ENCODE measurements at places on chromosomes 12 and 14. TPM values are rescaled to one million over a fixed set of nuclear protein-coding genes. Genes with fewer than 3 reads are reported as not detected.

The TRAFD1 gene
- polyA plus RNA-seq, result 5.0 TPM

- no peak for DNase-seq
Observed at GRCh38 chr14:99679543-99679942, 4.6 kb upstream of the CYP46A1 start.

GRCh38 chr12:103944964-103945363 is 14.8 kb downstream of the HSP90B1 start:
- no peak for DNase-seq

The WNT1 gene
- not detected for polyA plus RNA-seq

The DTX3 gene
- polyA plus RNA-seq, result 4.4 TPM

GRCh38 chr12:69423037-69423905 is 46.9 kb upstream of the FRS2 start:
- DNase-seq, result no peak

DNA sequence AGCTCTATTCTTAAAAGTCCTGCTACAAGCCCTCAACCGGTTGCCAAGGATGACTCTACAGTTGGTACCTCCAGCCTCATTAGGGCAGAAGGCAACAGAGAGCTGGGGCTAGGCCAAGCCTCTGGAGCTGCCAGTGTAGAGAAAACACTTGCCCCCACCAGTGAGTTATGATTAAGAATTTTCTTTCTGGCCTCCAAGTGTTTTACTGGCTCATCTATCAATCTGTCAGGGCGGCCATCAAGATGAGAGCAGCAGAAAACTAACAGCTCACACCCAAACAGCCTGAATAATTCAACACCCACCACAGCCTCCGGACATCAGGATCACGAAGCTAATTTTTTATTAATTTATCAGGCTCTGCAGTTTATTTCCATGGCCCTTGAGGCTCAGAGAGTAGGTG is 40.7 kb upstream of the CMKLR1 start:
- no peak for DNase-seq

The TPH2 gene
- polyA plus RNA-seq, result not detected

The OTUB2 gene
- 0.04 TPM for polyA plus RNA-seq

- no peak for DNase-seq
Observed at GRCh38 chr12:94207849-94208621, 59.7 kb downstream of the PLXNC1 start.

GRCh38 chr12:116142936-116143898 is 134.3 kb downstream of the MED13L start:
- no peak for DNase-seq

The OVCH1 gene
- 0.19 TPM for polyA plus RNA-seq

DNA sequence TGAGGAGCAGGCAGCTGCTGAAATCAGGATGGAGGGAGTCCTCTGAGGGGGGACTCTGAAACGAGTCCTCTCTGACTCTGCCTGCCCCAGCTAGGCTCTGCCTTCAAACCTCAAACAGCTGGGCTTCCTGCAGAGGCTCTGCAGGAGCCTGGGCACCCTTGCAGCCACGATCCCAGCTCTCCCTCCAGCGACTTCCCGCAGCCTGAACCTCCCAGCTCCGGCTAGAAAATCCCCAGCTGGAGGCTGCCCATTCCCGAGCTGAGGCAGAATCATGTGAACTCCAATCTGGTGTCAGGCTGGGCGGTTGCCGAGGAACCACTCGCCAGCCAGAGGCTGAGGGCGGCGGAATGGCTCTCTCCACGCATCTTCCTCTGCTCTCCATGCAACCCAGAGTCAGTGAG is at the start of gene GPR68:
Gene GPR68, minus strand, starts transcription at position 204 of the 401 bp plus-strand sequence. CDS start 9,654 bp downstream, outside the sequence.
- DNase-seq, result no peak

DNA sequence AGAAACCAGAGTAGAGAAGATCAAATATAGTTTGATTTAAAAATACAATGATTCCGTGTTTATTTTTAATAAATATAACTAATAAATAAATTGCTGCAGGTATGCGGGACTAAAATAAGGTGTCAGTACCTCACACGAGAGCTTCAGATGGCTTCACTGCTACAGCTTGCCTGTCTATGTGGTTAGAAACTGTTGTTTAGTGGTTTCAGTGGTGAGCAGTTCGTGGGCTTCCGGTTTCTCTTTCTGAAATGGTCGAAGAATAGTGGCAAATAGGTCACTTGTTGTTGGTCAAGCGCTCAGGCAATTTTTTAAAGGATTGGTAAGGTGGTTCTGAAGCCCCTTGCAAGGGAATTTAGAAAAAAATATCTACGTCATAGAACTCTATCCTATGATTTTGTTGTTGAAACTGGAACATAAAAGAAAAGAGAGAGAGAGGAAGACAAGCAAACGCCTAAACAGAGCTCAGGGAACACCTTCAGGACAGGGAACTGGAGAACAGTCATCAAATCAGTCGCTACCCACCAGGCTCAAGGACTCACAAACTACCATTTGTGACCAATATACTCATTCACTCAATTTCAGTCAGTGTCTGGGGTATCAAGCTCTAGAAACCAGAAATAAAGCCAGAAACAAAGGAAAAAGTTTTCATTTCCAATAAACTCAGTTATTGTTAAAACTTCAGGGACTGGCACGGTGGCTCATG is 31.3 kb downstream of the GABARAPL1 start:
- no peak for DNase-seq

The HSPA2 gene
- polyA plus RNA-seq, result 33.8 TPM

DNA sequence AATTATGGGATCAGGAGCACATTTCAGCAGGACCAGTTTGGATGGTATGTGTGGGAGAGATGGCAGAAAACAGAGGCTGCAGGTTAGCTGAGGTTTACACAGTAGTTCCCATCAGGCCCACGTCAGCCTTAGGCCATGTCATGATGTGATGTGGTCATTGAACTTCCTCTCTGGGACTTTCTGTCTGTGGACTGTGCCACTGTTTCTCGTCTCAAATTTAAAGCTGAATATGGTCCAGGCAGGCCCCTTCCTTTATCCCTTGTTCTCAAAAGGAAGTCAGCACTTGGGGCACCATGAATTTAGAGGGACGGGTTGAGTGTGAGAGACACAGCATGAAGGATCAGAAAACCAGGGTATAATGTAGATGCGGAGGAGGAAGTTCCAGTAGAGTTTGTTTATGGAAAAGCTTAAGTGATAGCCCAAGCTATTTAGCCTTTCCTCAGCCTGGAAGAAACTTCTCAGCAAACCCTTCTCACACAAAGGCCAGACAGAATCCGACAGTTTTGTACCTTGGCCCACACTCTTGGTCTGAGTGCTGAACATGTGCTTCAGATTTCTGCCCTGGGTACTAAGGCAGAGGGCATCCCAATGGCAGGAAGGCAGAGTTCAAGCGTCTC is 3.6 kb upstream of the IGFBP6 start:
- no peak for DNase-seq

The KRT79 gene
- polyA plus RNA-seq, result 0.05 TPM

The B3GNT4 gene
- 1.3 TPM for polyA plus RNA-seq

DNA sequence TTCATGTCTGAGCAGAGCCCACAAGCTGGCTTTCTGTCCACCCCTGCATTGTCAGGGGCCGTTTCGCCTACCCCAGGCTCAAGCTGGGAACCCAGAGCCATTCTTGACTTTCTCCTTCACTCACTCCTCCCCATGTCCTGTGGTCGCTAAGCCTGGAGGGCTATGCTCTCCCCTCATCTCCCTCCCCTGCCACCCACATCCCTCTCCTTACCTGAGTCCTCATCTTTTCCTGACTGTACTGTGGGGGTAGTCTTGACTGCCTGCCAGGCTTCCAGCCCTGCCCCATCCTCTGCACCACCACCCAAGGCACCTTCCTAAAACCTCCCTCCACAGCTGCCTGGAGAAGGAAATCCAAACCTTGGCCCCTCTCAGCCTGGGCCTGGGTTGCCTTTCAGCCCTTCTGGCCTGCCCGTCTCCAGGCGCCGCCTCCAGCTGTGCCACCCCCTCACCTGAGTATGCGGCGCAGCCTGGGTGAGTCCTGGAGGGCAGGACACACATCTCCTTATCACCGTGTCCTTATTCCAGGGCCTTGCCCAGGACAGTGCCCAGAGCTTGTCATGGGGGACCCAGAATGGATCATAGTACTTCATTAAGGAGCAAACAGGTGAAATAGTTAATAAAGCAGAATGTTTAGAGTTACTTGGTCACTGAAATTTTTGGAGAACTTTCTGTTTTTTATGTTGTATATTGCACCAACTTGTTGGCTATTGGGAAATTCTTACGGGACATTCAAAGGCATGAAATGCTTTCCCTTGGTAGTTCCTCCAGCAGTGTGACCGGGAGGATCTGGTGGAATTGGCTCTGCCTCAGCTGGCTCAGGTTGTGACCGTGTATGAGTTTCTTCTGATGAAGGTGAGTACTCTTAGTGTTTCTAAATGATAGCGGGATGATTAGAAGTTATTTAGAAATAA is 14.5 kb downstream of the ZNF839 start:
- no peak for DNase-seq

The PTGDR gene
- polyA plus RNA-seq, result 0.11 TPM

The NEUROD4 gene
- polyA plus RNA-seq, result not detected

The IRAK3 gene
- polyA plus RNA-seq, result 0.97 TPM

The OR4M1 gene
- polyA plus RNA-seq, result not detected

DNA sequence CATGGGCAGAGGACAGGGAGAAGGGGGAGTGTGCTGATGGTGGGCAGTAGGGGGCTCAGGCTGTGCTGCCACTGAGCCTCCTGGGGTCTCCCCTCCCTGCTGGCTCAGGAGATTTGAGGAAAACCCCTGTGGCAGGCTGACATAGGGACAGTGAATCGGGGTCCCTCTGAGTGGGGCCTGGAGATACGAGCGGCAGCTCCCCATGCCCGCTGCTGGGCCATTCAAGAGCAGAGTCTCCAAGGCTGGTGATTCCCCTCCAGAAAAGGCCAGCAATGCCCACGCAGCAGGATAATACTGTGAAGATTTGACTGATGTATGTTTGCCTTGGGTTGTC is 288.7 kb upstream of the SFSWAP start:
- DNase-seq, result no peak

- no peak for DNase-seq
Observed at GRCh38 chr12:74891083-74891668, 318.5 kb downstream of the KCNC2 start.

DNA sequence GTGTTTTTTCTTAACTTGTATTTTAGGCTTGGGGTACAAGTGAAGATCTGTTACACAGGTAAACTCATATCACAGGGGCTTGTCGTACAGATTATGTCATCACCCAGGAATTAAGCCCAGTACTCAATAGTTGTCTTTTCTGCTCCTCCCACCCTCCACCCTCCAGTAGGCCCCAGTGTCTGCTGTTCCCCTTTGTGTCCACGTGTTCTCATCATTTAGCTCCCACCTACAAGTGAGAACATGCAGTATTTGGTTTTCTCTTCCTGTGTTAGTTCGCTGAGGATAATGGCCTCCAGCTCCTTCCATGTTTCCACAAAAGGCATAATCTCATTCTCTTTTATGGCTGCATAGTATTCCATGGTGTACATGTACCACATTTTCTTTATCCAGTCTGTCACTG is 166.7 kb downstream of the RIMBP2 start:
- DNase-seq, result no peak

DNA sequence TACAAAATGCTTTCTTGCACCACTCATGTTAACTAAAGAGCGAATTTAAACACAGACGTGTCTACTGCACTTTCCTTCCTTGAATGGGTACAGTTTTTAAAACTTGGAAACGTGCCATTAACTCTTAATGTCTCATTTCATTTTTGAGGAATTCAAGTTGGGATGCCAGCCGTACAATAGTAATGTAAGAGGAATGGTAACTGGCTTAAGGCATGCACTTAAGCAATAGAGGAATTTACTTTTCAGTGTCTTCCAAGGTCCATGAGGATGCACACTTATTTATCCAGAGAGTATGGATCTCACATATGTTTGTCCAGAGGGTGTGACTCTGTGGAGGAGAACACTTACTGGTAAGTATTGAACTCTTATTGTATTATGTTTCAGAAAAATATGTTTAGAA is 52.9 kb downstream of the PPP4R4 start:
- DNase-seq, result no peak

- DNase-seq, result no peak
Observed at GRCh38 chr14:105525861-105526775, at the start of gene TMEM121. TMEM121 (plus strand) TSS chr14:105526583; CDS start chr14:105528835, 2,252 bp downstream.

DNA sequence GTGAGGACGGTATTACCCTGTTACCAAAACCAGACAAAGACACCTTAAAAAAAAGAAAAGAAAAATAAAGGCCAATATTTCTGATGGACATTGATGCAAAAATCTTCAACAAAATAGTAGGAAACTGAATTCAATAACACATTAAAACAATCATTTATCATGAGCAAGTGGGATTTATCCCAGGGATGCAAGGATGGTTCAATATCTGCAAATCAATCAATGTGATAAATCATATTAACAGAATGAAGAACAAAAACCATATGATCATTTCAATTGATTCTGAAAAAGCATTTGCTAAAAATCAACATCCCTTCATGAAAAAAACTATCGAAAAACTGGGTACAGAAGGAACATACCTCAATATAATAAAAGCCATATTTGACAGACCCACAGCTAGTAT is 32.3 kb upstream of the ATP2B1 start:
- no peak for DNase-seq

DNA sequence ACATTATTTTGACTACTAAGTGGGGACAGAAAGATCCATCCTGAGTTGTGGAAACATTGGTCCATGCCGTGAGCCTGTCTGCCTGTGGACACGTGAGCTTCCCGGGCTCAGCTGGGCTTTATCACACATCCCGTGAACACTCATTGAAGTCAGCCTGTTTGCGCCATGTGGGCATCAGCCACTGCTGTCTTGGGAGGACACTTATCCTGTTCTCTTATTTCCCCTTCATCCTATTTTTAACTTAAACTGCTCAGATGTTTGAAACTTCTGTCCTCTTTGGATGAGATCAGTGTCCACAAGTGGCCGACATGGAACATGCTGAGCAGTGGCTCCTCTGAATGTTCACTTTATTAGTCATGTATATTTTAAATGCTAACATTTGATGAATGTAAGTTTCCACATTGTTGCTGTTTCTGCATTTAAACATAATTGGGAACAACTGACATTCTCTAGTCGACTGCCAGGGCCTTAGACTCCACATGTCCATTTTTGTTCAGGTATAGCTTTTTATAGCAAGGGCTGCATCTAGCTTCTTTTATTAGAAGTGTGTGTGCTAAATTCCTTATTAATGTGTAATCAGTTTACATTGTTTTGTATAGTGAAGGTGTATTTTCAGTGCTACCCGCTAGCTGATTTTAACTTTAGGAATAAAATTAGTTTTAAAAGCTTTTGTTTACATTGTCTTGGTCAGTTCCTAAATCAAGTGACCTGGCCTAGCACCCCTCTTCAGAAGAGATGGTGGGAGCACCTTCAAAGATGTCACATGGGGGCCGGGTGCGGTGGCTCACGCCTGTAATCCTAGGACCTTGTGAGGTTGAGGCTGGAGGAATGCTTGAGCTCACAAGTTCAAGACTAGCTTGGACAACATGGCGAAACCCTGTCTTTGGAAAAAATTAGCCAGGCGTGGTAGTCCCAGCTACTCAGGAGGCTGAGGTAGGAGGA is 24.0 kb downstream of the RNF34 start:
- DNase-seq, result peak; percentile 91
